ENCODE measurements at places on chromosomes 3 and 15.

DNA sequence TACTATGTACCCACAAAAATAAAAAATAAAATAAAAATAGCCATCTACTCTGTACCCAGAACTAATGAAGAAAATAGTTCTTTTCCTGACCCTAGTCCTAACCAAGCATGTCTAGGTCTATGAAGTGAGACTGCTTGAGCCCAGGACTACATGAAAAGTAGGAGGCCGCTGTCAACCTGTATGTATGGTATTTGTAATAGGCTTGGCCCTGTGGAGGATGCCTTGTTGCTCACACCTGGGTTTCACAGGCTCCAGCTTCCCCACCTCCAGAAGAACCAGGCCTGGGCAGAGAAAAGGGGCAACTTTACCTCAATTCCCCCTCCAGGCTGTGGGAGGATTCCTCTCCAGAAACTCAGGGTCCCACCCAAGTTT, 6.8 kb upstream of the PKM start:
- DNase-seq: no peak

GRCh38 chr15:71627188-71627587, 183.2 kb upstream of the NR2E3 start:
- DNase-seq: no peak

DNA sequence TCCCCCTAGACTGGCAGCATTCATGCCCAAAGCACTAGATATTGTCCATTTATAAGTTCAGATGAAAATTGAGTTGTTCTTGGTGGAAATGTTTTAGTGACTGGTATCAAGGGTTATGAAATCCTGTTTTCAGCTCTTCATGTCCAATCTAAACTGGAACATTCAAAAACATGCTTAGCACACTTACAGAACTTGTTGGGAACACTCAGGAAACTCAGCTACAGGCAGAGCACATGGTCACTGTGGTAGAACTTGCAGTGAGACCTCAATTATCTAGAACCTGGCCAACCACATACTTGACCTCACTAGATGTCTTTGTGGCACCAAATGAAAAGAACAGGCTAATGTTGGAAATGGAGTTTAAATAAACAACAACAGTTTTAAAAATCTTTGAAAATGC, 88.8 kb downstream of the SMAD3 start:
- no peak for DNase-seq

DNA sequence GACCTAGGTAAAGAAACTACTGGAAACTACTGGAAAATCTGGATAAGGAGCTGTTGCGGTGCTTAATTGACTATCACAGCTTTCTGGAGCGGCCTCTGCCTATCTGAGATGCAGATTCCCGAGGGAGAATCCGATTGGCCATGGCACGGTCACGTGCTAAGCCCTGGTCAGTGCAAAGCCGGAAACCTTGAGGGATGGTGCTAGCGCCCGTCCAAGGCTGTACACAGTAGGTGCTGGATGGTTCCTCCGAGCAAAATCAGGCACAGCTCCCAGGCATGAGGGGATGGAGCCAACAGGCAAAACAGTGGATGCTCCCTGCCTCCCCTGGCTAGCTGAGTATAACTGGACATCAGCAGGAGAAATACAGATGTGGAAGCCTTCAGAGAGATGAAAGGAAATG, 238.7 kb upstream of the HES1 start:
- DNase-seq: no peak

DNA sequence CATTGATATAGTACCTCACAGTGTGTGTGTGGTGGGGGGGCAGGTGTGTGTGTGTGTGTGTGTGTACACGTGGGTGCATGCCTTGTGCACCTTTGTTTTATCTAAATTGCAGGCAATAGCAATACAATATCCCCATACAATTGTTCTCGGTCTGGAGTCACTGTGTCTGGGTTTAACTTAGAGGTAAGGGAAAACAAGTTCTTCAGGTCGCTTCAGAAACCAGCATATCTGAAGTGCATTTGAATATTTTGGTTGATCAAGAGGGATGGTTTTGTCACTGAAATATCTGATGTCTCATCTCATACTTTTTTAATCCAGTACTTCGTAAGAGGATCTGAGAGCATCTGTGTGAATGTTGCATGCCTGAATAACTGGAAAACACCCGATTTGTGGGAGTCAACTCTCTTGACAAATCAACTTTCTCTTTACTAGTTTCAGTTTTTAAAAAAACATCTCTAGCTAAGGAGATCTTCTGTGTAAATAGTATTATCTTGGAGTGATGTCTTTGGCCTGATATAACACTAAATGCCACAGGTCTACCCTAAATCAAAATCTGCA, 206.8 kb upstream of the NR2F2 start:
- no peak for DNase-seq

GRCh38 chr3:184765730-184766074, 46.3 kb upstream of the VPS8 start:
- no peak for DNase-seq

DNA sequence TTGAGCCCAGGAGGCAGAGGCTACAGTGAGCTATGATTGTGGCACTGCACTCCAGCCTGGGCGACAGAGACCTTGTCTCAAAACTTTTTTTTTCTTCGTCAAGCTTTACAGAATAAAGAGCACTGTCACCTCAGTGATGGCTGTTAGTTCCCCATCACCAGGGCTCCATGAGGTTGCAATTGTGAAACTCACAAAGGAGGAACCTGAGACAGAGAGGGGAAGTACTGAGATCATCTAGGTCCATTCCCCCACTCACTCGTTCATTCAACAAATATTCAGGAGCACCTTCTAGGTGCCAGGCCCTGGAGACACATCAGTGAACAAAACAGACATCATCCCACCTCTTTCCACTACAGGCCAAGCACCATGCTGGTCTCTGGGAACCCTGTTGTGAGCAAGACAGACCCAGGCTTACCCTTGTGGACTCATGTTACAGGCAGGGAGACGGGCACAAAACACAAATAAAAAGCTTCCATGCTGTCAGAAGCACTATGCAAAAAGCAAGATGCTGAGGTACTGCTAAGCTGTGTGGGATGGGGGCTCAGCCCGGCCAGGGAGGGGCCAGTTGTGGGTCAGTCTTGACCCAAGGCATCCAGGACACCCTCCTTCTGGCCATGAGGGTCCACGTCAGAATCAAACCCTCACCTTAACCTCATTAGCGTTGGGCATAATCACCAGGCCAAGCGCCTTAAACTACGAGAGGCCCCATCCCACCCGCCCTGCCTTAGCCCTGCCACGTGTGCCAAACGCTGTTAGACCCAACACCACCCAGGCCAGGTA, 2.1 kb upstream of the RHO start:
- no peak for DNase-seq

DNA sequence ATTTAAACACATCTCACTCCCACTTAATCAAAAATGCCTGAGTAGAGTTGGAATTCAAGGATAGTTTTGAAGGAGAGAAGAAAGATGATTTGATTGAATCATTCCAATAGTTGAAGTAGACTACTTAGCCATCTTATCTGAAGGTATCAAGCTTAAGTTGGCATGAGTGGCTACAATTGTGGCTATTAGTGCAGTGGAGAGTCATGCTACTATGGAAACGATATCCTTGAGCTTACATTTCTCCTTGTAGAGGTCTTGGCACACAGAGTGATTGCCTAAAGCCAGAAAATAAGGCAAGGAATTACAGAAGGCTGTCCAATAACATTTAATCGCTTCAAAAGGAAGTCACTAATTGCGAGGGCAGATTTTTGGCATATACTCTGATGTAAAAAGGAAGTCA, 1022.7 kb downstream of the IGSF11 start:
- DNase-seq: no peak

DNA sequence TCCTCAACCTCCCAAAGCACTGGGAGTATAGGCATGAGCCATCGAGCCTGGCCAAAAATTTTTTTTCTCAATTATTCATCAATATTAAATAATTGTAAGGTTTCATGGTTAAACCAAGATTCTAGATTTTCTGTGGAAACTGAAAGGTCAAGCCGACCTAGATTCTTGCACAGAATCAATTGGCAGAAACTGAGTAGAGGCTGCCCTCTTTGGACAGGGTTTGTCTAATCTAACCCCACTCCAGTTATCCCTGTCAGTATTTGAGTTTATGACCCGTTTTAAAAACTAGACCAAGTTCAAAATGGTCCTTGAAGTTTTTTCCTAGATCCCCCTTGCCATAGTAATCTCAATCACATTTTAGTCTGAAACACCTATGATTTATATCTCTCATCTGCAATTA, 8.6 kb upstream of the ADAM10 start:
- no peak for DNase-seq

- no peak for DNase-seq
These were observed 178.3 kb downstream of the SUCNR1 start for GRCh38 chr3:152051501-152052404.

GRCh38 chr3:115086344-115086743, 60.7 kb downstream of the ZBTB20 start:
- no peak for DNase-seq

DNA sequence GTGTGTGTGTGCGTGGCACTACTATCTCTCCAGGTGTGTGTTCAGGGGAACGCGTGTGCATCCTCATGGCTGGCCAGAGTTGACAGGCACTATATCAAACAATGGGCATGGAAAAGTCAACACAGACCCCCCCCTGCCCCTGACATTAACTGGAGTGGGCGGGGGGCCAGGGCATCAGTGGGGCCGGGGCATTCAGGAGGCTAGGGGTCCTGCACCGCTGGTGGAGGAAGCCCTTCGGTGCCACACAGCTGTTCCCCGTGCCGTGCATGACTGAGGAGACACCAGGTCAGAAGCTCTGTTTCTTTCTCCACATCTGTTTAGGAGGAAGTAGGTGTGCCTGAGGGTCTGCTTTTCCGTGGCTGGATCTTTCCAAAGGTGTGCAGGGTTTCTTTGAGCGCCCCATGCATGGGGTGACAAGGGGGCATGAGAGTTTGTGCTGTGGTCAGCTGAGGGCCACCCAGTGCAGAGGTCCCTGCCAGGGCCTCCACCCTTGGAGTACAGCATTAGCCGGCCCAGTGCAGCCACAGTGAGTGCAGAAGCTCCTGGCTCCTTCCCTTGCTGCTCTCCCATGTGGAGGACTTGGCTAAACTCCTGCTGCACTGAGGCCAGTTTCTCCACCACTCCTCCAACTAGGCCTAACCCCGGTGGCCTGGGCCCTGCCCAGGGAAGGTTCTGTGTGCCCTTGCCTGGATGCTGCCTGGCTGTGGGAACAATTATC, 7.5 kb downstream of the C3orf22 start:
- DNase-seq: no peak

GRCh38 chr15:93121973-93122910, 33.2 kb upstream of the RGMA start:
- no peak for DNase-seq

DNA sequence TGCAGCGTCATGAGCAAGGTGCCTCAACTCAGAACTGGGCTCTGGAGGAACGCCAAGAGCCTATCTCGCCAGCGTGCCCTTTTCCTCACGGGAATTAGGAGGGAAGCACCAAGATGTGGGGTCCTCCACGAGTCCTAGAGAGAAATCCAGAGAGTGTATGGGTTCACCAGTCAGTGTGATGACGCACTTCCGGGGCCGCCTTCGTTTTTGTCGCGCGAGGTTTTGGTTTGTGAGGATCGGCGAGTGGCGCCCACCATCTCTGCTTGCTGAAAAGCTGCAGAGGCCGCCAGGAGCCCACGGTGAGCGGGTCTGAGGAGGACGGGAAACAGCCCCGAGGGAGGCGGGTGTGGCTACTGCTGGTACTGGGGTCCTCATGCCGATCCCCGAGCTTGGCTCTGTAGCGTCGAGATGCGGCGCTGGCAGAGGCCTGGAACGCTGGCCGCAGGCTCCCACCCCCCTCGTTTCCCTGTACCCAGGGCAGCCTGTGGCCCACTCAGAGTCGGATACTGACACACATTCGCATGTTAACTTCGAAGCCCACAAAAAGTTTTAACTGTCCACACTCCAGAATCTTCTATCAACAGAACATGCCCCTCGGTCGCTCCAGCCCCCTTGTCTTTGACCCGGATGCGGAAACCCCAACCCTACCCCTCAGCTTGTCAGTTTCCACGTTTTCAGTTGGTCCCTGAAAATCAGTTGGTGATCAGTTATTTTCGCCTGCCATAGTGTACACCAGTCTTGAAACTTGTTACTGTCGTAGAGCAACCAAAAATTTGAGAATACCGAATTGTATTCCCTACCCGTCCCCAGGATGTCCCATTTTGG, 30.4 kb downstream of the ZNF662 start:
- peak; percentile 67 for DNase-seq

GRCh38 chr3:2001306-2002108, 97.2 kb upstream of the CNTN4 start:
- DNase-seq: no peak

Measured in HTR-8/SVneo (cell line).